ENCODE measurements at places on chromosomes 2 and 18.
A peak's percentile ranks its signal among the peaks of the same experiment; 100 is the strongest.

GRCh38 chr2:149331023-149331400 lies 625 bp downstream of the LYPD6 start:
- no peak for DNase-seq

DNA sequence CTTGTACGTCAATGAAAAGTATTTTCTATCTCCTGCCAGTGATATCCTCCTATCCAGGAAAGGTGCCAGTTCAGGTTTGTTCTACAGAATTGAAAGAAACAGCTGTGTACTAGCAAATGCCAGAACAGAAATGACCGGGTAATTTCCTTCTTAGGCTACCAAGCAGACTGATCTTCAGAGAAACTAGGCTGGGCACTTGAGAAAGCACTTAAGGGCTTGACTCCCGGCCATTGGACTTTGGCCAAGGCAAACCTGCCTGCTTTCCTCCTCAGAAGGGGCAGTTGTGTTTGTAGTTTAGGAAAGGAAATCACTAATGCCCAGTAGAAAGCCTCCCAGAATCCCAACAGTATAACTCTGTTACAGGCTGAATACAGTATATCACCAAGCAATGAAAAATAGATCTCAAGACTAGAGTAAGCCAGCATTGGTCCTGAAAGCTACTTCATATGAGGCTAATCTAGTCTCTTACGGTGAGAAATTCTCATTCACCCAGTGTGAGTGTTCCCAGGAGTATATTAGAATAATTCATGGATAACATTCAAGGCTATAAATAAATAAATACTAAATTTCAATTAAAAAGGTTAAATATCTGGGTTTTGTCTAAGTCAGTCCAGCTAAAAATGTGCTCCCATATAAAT lies 43.0 kb upstream of the COL5A2 start:
- no peak for DNase-seq

DNA sequence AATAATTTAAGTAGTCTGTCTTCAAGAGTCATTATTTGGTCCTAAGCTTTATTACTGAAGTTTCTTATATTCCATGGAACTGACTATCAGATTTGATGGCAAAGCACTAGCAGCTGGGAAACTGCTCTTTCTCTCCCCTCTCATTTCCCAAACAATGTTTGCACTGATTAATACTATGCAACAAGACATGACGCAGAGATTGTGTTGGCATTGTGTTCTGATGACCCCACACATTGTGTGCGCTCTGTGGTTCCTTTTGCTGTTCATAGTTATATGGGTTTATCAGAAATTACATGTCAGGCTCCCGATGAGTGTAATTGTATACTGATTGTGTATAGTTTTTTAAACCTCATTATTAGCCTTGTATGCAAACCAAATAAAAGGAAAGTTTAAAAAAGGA lies 331.6 kb upstream of the FANCL start:
- DNase-seq, result no peak

DNA sequence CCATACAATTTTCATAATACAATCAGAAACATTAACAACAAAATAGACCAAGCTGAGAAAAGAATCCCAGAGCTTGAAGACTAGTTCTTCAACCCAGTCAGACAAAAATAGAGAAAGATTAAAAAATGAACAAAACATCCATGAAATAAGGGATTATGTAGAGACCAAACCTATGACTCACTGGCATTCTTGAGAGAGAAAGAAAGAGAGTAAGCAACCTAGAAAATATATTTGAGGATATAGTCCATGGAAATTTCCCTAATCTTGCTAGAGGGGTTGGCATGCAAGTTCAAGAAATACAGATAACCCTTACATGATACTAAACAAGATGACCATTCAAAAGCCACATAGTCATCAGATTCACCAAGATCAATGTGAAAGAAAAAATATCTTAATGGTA lies 281.7 kb downstream of the CCDC85A start:
- DNase-seq, result no peak

DNA sequence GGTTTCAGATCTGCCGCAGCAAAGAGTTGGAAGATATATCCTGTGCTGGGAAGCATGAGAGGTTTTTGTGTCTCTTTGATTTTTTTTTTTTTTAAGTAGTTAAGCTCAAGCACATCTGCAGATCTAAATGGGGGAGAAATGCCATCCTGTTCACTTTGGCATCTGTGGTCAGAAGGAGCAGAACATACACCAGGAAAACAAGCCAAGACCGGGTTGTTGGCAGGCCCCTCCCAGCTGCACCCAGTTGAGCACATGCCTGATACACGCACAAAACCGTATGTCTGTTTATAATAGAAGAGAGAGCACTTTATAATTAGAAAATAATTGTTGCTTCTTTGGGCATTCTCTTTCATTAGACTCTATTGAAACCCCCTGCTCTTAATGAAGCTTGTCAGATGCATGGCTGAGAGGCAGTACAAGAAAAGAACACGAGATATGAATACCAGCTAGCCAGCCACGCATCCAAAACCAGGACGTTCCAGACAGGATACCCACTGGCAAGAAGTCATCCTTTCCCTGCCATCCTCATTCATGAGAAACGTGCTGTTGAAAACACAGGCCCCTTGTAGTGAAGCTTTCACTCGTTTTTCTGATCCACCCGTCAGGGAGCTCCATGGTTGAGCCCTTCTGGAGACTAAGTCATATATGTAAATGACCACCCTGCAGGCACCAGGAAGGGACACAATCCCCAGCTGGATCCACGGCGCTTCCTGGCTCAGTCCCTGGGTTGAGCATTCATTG lies 152.2 kb downstream of the ALPK2 start:
- DNase-seq, result no peak

- DNase-seq, result no peak
Measured at GRCh38 chr2:200442471-200442870, 67.4 kb downstream of the KCTD18 start.

GRCh38 chr18:56112013-56112749 lies 524.2 kb upstream of the TCF4 start:
- no peak for DNase-seq

GRCh38 chr18:64993695-64994094 lies 757.1 kb upstream of the CDH7 start:
- DNase-seq, result no peak

GRCh38 chr2:32039447-32040219 lies at the start of gene DPY30:
Gene DPY30 (minus strand): TSS chr2:32039805. CDS start chr2:32039456, 349 bp downstream.
- DNase-seq, result peak; percentile 82

DNA sequence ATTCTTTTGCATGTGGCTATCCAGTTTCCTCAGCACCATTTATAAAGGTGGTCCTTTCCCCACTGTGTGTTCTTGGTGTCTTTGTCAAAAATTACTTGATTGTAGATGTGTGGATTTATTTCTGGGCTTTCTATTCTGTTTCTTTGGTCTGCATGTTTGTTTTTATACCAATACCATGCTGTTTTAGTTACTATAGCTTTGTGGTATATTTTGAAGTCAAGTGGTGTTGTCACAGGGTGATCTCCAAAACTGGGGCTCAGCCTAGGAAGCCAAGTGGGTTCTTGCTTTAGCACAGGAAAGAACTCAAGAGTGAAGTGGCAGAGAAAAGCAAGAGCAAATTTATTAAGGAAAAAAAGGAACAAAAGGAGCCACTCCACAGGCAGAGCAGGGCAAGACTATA lies 6.0 kb upstream of the SNTG2 start:
- DNase-seq, result no peak

- no peak for DNase-seq
Measured at GRCh38 chr2:72062336-72062735, 85.3 kb downstream of the CYP26B1 start.

GRCh38 chr2:5474716-5475115 lies 217.5 kb upstream of the SOX11 start:
- DNase-seq, result no peak

DNA sequence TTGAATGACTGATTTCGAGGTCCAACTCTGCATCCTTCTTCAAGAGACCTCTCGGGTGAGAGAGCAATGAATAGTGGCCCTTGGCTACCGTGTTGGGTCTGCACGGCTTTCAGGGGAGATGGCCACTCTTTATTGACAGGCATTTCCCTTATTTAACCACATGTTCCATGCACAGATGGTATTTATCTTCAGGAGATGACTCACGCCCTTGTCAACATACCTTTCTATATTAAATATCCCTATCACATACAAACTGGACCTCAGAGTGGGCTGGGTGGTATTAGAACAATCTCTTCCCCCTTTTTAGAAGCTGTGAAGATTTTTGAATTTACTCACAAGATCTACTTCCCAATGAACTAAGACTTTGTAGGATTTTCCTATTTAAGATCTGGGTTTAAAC lies 109.6 kb upstream of the CDC42EP3 start:
- DNase-seq, result no peak

DNA sequence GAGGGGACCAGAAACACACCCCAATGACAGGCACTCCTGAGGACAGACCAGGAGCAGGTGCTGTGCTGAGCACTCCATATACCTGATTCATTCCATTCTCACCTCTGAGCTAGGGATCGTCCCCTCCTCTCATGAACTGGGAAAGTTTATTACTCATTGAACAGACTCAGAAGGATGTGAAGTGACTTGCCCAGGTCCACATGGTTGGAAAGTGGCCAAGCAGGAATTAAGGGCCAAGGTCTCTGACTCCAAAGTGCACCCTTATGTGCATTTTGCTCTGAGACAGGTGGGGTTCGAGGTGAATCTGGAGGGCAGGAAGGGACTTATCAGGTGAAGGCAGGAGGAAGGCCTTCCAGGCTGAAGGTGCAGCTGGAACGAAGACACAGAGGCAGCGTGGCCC lies 25.1 kb upstream of the PLB1 start:
- no peak for DNase-seq

GRCh38 chr18:48831802-48832201 lies 119.0 kb downstream of the SMAD7 start:
- DNase-seq, result no peak

DNA sequence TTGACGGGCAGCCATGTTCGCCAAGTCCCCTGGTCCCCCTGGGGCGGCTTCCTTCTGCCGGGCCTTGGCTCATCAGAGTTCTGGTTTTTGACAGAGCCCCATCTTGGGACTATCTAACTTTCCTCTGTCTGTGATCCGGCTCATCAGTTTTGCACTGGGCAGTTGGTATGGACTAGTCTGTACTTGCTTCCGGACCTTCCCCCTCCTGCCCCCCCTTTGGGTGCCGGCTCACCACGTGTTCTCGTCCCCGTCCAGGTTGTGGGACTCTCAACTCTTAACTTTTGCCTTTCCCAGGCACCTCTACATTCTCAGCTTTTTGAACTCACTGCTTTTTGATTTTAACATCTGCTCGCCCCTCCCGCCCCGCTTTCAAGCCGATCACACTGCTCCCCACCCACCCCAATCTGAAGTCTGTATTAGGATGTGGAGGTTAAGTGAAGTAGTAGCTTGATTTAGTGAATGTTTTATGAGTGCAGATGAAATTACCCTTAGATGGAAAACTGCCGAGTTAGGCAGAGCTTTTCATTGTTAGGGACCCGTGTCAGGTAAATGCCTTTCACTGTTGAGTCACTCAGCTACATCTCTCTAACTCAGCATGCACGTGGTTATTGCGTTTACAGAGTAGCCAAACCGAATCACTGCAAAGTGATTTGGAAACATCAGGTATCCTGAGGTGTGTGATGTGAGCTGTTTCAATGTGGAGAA lies 874 bp downstream of the WDR43 start:
- peak; percentile 17 for DNase-seq

DNA sequence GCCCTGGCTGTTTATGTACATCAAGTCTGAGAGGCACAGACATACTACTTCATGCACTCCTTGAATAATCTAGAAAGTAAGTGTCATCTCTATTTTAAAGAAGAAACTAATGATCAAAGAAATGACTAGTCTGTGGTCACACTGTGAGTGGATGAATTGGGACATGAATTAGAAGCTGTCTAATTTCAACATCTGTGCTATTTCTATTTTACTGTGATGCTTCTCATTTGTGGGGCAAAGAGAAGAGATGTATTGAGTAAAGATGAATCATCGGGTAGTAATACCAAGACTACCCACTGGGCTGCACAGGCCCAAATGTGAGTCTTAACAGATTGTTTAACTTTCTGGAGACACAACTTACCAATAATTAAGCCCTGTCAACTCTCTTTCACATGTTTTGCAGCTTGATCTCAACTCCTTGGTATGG lies 42.4 kb upstream of the MTIF2 start:
- DNase-seq, result no peak

GRCh38 chr18:64639536-64639935 lies 490.6 kb upstream of the LINC00305 start:
- DNase-seq, result no peak

GRCh38 chr2:9830685-9831410 lies 12.4 kb upstream of the TAF1B start:
- DNase-seq, result no peak

GRCh38 chr2:133667968-133668367 lies 99.7 kb upstream of the NCKAP5 start:
- DNase-seq, result no peak

GRCh38 chr2:106577255-106577651 lies 90.1 kb downstream of the CD8B2 start:
- no peak for DNase-seq

GRCh38 chr2:166841152-166841551 lies 47.1 kb upstream of the XIRP2 start:
- no peak for DNase-seq

GRCh38 chr2:160816916-160817499 lies 323.4 kb upstream of the RBMS1 start:
- no peak for DNase-seq

Measured in activated CD4-positive, alpha-beta T cell treated with anti-CD3 and anti-CD28 coated beads for 1 hour (primary cell).